ENCODE measurements at places on chromosomes 13 and 19. TPM values are rescaled to one million over a fixed set of nuclear protein-coding genes. Genes with fewer than 3 reads are reported as not detected.

RFXAP gene
- 8.1 TPM for polyA plus RNA-seq

GRCh38 chr13:26457212-26457611 is 100.3 kb upstream of the WASF3 start:
- no peak for DNase-seq

SELENOV gene
- polyA plus RNA-seq = not detected

DNA sequence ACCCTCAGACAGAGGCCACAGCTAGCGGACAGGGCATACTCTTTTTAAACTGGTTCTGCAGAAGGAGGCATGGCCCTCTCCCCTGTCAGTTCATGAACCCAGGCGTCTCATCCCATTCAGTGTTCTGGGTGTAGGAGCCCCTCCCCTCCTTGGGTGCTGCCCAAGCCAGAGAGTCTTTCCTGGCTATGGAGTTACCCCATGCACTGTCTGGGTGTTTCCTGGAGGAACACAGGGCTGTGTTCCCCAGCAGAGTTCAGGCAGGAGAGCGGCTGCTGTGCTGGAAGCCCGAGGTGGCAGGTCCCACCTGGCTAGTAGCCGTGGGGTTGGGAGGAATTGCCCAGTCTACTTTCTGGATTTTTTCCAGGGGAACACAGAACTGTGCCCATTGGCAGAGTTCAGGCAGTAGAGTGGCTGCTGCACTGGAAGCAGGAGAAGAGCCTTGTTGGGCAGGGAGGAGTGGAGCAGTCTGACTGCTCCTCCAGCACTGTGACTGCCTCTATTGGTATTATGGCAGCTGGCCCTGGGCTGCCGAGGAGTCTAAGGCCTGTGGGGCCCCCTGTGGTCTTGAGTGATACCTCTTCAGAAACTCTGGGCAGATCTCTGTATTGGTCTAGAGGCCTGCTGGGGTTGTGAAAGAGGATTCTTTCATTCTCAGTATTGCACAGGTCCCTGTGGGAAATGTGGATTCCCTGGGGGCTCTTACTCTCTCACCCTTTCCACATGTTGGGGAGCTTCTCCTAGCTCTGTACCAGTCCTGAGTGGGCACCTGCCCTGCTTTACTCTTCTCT is 168.3 kb downstream of the PCDH20 start:
- DNase-seq = no peak

GRCh38 chr19:12748489-12748888 is 3.1 kb upstream of the BEST2 start:
- no peak for DNase-seq

- DNase-seq = no peak
Measured at GRCh38 chr13:108859197-108860012, 230.0 kb downstream of the MYO16 start.

TUBB4A gene
- 0.49 TPM for polyA plus RNA-seq
